ENCODE measurements at places on chromosomes 5 and 9. TPM values are rescaled to one million over a fixed set of nuclear protein-coding genes. Genes with fewer than 3 reads are reported as not detected.

The ENHO gene
- total RNA-seq = 58.8 TPM

The PLAC8L1 gene
- 0.69 TPM for total RNA-seq

The TMC1 gene
- 0.46 TPM for total RNA-seq

The EIF4E1B gene
- 0.46 TPM for total RNA-seq

The SPATA31A3 gene
- total RNA-seq = not detected

The TLE1 gene
- total RNA-seq = 60.2 TPM

The IL13 gene
- not detected for total RNA-seq

The HTR4 gene
- 5.5 TPM for total RNA-seq

The MCTP1 gene
- total RNA-seq = 30.7 TPM

The RNF180 gene
- total RNA-seq = 110 TPM

The FAM221B gene
- 0.23 TPM for total RNA-seq

The KIF4B gene
- 0.46 TPM for total RNA-seq

The AGXT2 gene
- 0.23 TPM for total RNA-seq

The CLIC3 gene
- not detected for total RNA-seq

The ACTBL2 gene
- total RNA-seq = not detected

The PCDHAC1 gene
- 42.7 TPM for total RNA-seq

The CCL21 gene
- not detected for total RNA-seq

The TNFSF8 gene
- 0.92 TPM for total RNA-seq

The LURAP1L gene
- total RNA-seq = 4.6 TPM

The MAMDC2 gene
- total RNA-seq = 2.5 TPM

The COL15A1 gene
- total RNA-seq = 6.7 TPM

The PPP3R2 gene
- 0.92 TPM for total RNA-seq

The SEC16A gene
- total RNA-seq = 19.1 TPM

The IL9 gene
- not detected for total RNA-seq

The ZDHHC21 gene
- 63.0 TPM for total RNA-seq

The LCN1 gene
- total RNA-seq = not detected
